ENCODE measurements at places on chromosomes 6 and 20.

- no peak for DNase-seq
These were observed 16.0 kb upstream of the NKX2-2 start for GRCh38 chr20:21529863-21530262.

- DNase-seq, result no peak
These were observed 167.5 kb downstream of the SOD2 start for GRCh38 chr6:159525445-159526025.

- no peak for DNase-seq
These were observed 145.3 kb downstream of the HIVEP2 start for GRCh38 chr6:142799639-142800038.

GRCh38 chr6:36104836-36105235, 25.5 kb upstream of the MAPK13 start:
- no peak for DNase-seq

GRCh38 chr6:5250911-5251310, 9.8 kb downstream of the LYRM4 start:
- DNase-seq, result no peak

- no peak for DNase-seq
These were observed 366.5 kb downstream of the QKI start for GRCh38 chr6:163780994-163781393.

- DNase-seq, result no peak
These were observed 700.9 kb upstream of the SLC35B3 start for GRCh38 chr6:9136141-9136822.

DNA sequence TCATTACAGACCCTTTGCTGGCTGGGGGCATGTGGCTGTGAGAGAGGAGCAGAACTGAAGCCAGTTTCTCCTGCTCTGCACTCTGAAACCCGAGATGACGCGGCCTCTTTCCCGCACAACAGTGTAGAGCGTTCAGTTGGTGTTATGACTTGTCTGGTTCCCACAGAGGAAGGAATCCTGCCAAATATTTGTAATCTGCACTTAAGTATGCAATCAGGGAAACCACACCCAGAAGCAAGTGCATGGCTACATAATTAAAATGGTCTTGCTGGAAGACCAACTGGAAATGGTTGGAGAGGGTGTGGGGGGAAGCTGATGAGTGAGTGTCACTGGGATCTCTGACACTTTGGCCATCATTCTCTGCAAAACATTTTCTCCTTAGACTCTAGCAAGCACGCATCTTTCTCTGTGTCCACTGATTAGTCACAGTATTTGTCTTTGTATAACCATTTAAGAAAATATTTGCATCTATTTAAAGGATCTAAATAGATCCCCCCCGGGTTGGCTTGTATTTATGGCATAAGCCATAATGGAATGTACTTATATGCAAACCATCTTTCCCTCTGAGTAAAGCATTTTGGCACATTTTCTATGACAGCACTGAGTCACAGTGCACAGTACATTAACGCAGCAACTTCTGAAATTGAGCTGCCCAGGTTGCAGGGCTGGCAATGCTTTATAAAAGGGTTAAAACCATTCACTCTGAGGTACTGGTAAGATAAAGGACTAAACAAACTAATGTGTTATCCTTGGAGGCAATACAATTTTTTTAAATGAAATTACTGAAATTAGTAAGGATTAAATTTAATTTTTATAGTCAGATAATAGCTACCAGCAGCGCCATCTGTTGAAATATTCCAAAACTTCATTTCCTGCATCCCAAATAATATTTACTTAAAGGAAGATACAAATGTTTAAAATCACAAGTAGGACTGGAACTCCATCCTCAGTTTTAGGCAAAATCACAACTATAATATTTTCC, 76.7 kb downstream of the FOXC1 start:
- no peak for DNase-seq

DNA sequence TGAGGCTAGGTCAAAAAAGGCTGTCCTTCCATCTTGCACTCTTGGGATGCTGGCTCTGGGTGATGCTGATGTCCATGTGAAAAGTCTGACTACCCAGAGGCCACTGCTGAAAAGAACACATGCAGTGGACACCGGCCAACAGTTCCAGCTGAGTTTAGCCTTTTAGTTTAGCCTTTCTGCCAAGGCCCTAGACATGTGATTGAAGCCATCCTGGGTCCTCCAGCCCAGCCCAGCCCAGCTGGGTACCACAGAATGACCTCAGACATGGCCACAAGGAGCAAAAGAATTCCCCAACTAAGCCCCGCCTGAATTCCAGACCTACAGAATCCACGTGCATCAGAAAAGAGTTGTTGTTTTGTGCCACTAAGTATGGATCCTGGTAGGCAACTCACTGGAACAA, 17.4 kb downstream of the PIGT start:
- no peak for DNase-seq

GRCh38 chr6:108562503-108562993, 1.8 kb downstream of the FOXO3 start:
- DNase-seq, result no peak

DNA sequence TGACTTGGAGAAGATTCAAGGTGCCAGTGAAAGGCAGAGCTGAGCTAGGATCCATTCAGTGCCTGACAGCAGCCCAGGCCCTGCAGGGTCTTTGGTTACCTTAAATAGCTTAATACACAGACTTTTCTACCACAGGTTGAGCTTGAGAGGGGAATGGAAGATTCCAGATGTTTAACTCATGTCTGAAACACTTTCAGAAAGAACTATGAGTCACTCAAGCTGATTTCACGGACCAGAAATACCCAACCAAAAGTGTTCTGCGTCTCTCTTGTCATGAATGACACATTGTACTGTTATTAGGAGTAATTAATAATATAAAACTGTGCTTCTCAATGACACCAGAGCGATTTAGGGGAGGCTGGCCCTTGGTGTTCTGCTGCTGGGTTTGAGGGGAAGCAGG, 6.4 kb upstream of the PMEPA1 start:
- no peak for DNase-seq

All from T-helper 9 cell (primary cell).